ENCODE measurements at places on chromosomes 1 and 21. TPM values are rescaled to one million over a fixed set of nuclear protein-coding genes. Genes with fewer than 3 reads are reported as not detected.
A peak's percentile ranks its signal among the peaks of the same experiment; 100 is the strongest.

Gene STUM
- total RNA-seq, result not detected

Gene GPR161
- total RNA-seq, result 13.8 TPM

Gene LCE3E
- not detected for total RNA-seq

Gene C1orf141
- not detected for total RNA-seq

Gene MTARC1
- 2.9 TPM for total RNA-seq

Gene KCNA3
- total RNA-seq, result not detected

Gene SYT6
- 0.29 TPM for total RNA-seq

Gene HAPLN2
- not detected for total RNA-seq

Gene VWA1
- 4.3 TPM for total RNA-seq

Gene MARCKSL1
- 15.9 TPM for total RNA-seq

DNA sequence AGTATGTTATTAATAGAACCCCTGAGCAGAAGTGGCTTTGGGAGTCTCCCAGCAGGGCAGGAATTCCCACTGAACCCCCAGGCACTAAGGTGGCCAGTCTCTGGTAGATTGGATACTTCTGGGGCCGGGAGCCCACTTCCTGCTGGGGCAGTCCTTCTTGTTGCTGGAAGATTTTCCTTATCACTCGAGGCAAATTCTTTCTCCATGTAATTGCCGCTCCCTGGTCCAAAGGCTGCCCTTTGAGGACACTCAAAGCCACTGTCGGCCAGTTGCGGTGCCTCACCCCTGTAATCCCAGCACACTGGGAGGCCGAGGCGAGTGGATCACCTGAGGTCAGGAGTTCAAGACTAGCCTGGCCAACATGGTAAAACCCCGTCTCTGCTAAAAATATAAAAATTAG, 22.6 kb upstream of the TNFRSF1B start:
- H3K27me3 ChIP-seq, result no peaks in the 10 kb centered on the region
- H3K4me3 ChIP-seq, result no peak overlapping the region
- no peaks in the 10 kb centered on the region for H3K36me3 ChIP-seq
- DNase-seq, result peak; percentile 36
- peak overlapping the region; percentile 97 for H3K27ac ChIP-seq

DNA sequence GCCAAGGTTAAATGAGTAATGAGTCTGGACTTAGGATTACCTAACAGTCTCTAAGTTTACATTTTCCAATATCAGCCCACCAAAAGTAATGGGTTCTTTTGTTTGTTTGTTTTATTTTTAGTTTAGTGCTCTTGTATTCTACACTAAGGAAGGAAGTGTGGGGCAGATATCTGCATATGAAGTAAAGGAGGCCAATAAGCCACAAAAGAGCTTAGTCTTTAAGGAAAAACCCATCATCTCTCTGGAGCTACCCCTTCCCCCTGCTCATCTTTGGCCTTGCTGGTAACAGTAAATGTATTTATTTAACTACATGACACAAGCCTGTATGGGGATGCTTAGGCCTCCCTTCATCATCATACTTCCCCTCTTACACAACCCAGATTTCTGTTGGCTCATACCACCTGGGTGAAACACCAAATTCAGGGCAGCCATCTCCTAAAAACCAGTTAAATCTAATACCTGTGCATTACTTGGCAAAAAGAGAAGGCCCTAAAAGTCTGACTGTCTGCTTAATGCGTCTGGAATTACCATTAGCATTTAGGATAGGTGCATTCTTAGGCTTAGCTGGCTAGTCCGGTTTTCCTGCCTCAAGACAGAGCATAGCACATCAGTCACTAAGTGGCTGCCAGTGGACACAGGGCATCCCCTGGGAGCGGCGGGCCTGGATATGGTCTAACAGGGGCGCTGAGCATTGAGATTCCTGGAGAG, 96.8 kb upstream of the ADGRL2 start:
- DNase-seq, result peak; percentile 27
- H3K27me3 ChIP-seq, result no peaks in the 10 kb centered on the region
- peak overlapping the region; percentile 96 for H3K27ac ChIP-seq

- no peak for DNase-seq
- no peak overlapping the region for H3K27ac ChIP-seq
- H3K27me3 ChIP-seq, result no peaks in the 10 kb centered on the region
- peaks cover 18% of the 10 kb centered on the region for H3K4me1 ChIP-seq
Measured at GRCh38 chr1:234911787-234912186, 216.8 kb downstream of the TOMM20 start.

DNA sequence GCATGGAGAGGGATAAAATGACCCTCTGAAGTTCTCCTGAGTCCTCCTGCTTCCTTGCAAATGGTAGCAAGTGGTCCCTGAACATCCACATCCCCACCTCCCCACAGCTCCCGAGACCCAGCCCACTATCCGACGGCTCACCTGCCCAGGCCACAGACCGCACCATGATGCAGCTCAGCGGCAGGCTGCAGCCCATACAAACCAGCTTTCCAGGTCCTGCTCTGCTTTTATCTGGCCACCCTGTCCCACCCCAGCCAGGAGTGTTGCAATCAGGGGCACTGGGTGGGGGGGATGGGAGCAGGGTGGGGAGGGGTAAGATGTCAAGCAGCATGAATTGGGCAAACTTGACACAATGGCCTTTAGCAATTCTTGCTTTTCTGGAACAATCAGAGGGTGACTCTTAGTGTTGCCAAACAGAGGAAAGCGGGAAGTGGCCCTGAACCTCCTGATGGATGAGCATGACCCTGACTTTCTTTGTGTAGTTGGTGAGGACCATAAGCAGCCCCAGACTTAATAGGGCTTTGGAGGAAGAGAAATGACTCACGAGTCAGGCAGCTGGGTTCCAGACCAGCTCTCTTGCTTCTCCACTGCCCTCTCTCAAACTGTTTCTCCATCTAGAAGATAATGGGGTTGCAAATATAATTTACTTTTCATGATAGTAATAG, at the start of gene CHIT1:
Gene CHIT1, minus strand, starts transcription at position 203 of the 665 bp plus-strand sequence. Its CDS starts 37 bp downstream, at position 166.
- peaks cover 38% of the 10 kb centered on the region for H3K27me3 ChIP-seq
- H3K36me3 ChIP-seq, result no peaks in the 10 kb centered on the region
- H3K27ac ChIP-seq, result no peak within 1 kb of the TSS
- peak; percentile 58 for DNase-seq

DNA sequence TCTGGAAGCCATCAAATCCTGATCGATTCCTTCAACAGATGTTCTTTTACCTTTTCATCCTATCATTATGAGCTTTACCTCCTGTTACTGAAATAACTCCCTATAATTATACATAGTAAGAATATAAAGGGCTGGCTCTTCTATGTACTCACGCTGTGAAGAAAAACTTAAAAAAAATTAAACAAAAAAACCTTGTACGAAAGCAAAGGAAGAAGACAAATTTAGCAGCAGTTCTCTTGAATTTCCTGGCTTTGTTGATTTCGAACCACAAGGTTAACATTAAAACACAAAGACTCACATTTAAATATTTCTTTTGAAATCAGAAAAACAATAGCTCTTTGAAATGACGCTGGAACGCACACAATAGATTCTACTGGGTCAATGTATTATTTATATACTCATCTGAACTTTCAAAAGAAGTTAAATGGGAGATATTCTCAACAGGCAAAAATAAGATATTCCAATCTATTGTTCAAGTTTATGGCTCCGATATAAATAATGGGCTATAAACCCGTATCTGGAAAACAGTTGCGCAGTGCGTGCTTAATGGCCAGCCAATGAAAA, 13.6 kb upstream of the SPEN start:
- H3K4me1 ChIP-seq, result peaks cover 5% of the 10 kb centered on the region
- peak overlapping the region; percentile 89 for H3K4me3 ChIP-seq
- H3K27me3 ChIP-seq, result no peaks in the 10 kb centered on the region
- no peaks in the 10 kb centered on the region for H3K36me3 ChIP-seq
- DNase-seq, result no peak
- H3K27ac ChIP-seq, result peak overlapping the region; percentile 98

GRCh38 chr1:186884251-186884650, 55.5 kb downstream of the PLA2G4A start:
- no peaks in the 10 kb centered on the region for H3K27me3 ChIP-seq
- H3K27ac ChIP-seq, result no peak overlapping the region
- no peak for DNase-seq
- no peak overlapping the region for H3K4me3 ChIP-seq

DNA sequence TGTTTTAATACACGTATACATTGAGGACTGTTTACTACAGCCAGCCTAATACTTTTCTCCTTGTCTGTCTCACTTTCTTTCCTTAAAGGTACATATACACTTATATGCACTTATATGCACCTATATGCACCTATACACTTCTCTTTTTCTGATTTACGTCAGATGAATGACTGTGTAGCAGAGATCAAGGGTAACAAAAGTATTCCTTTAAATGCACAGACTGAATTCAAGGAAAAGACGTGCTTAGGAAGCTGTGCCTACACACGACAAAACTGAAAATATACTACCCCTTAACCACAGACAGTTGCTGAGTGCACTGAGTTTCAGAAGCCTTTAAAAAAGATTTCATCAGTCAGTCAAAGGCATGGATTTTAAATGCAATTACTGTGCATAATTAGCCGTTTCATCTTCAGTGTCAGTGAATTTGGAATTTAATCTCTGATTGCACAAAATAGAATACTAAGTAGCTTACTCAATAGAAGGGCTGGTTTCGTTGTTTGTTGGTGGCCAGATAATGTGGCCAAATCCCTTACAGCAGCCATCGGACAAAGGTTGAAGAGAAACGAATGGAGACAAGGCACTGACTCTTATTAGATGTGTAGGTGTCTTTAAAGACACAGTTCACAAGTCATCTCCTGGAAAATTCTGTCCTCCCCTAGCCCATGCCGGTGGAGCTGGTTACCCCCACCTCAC, 38.3 kb upstream of the TARBP1 start:
- no peak overlapping the region for H3K4me3 ChIP-seq
- no peak for DNase-seq
- peaks cover 16% of the 10 kb centered on the region for H3K4me1 ChIP-seq
- H3K36me3 ChIP-seq, result no peaks in the 10 kb centered on the region

DNA sequence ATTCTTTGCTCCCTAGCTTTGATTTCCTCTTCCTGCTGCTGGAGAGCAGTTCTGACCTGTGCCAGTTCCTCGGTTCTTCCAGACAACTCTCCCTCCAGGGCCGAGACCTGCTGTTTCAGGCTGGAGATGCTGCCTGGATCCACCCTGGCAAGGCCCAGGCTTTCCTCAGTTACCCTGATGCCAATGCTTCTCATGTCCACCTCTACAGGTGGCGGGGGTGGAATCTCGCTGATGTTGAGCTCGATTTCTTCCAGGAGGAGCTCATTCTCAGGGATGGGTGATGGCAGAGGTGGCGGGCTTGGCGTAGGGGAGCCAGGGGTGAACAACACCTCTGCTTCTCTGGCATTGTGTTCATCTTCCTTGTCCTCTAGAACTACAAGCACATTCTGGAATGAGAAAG, 45.3 kb downstream of the KANK4 start:
- no peaks in the 10 kb centered on the region for H3K4me1 ChIP-seq
- H3K27me3 ChIP-seq, result no peaks in the 10 kb centered on the region
- no peaks in the 10 kb centered on the region for H3K36me3 ChIP-seq
- no peak overlapping the region for H3K27ac ChIP-seq

DNA sequence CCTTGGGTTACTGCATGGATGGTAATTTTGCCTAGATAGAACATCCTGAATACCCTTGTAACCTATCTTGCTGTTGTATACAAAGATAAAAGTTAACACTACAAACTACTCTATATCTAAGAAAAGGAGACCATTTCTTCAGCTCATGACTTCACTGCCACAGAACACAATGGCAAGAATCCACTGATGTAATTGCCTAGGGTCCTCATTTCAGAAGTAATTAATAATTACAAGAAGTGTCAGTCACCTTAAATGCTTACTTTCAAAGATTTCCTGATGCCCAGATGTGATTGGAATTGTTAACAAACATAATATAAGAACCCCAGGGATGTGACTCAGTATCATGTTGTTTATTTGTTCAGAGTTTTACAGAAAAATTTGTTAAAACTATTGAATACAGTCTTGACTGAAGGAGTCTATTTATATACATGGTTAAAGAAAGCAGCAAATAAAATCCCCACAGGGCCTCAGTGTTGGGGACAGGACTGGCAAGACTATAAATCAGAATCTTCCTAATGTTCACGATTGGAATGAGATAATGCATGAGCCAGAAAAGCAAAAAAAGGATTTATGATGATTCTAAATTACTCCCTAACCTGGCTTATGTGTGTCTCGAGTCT, 83.9 kb downstream of the CRB1 start:
- no peak overlapping the region for H3K4me3 ChIP-seq
- no peaks in the 10 kb centered on the region for H3K27me3 ChIP-seq
- no peak for DNase-seq
- no peaks in the 10 kb centered on the region for H3K4me1 ChIP-seq
- H3K36me3 ChIP-seq, result no peaks in the 10 kb centered on the region

GRCh38 chr1:57544345-57544744, 120.5 kb upstream of the DAB1 start:
- no peak overlapping the region for H3K27ac ChIP-seq
- H3K4me3 ChIP-seq, result no peak overlapping the region
- no peak for DNase-seq
- no peaks in the 10 kb centered on the region for H3K27me3 ChIP-seq

DNA sequence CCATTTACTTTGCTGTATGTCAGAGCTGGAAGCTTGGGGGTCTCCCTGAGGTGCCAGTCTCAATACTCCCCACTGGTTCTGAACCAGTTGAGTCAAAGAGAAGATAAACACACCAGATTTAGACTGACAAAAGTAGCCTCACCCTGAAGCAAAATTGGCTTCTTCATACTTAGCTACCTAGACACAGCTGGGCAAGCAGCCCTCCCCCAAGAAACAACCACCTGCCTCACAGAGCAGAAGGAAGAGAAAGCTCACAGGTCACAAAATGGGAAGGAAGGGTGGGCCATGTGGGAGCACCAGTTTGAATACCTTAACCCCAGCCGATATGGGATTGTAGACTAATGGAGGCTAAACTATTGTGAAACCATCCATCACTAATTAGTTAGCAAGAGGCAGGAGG, 24.6 kb upstream of the MYSM1 start:
- H3K4me1 ChIP-seq, result peaks cover 38% of the 10 kb centered on the region
- H3K36me3 ChIP-seq, result no peaks in the 10 kb centered on the region
- no peak overlapping the region for H3K4me3 ChIP-seq
- no peak overlapping the region for H3K27ac ChIP-seq

- peaks cover 11% of the 10 kb centered on the region for H3K4me1 ChIP-seq
- H3K27me3 ChIP-seq, result no peaks in the 10 kb centered on the region
- no peaks in the 10 kb centered on the region for H3K36me3 ChIP-seq
- H3K4me3 ChIP-seq, result no peak overlapping the region
- DNase-seq, result no peak
Measured at GRCh38 chr21:15679630-15680029, 50.2 kb upstream of the USP25 start.

GRCh38 chr1:85975912-85976371, 180.6 kb downstream of the COL24A1 start:
- H3K27ac ChIP-seq, result no peak overlapping the region
- DNase-seq, result no peak

DNA sequence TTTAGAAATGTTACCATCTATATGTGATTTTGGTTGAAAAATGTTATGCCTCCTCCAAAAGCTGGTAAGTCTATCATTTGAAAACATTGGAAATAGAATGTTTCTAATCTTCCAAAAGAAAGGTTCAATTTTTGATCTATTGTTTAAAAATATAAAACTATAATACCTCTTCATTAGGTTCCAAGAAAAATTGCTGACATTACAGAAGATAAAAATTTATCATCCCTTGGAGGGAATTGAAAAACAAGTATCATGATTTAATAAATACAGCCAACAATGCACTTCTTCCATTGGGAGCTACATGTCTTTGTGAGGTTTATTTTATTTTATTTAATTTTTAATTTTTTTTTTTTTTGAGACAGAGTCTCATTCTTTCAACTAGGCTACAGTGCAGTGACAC, 148.5 kb downstream of the PIK3R3 start:
- no peak overlapping the region for H3K27ac ChIP-seq
- no peaks in the 10 kb centered on the region for H3K4me1 ChIP-seq
- DNase-seq, result no peak
- no peaks in the 10 kb centered on the region for H3K27me3 ChIP-seq

Data from osteoblast (primary cell).